ENCODE measurements at places on chromosomes 16 and 17.

DNA sequence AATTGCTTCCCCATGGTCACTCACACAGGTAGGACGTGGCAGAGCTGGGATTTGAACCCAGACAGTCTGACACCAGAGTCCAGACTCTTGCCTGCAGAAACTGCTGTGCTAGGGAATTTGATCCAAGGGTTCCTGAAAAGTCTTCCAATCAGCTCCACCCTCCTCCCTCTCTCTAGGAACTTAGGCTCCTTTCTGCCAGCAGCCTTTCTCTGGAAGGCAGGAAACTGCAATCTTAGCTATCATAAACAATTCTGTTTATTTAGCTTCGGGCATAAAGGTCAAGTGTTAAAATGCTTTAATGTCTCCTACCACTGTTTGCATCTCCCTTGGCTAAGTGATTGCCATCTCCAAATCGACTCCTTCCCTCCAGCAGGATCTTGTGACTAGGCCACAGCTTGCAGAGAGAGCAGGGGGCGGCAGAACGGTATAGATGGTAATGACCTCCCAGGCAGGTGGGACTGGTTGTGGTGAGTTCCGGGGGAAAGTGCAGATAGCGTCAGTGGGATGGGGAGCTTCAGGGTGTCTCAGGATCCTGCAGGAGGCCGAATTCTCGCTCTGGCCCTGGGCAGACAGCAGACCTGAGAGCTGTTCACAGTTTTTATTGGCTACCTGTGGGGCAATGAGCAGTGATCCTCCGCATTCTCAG lies 882.4 kb upstream of the EEF2KMT start:
- no peak for DNase-seq

- no peak for DNase-seq
Measured at GRCh38 chr16:66741169-66741900, 10.1 kb downstream of the DYNC1LI2 start.

GRCh38 chr16:22886927-22887326 lies 73.0 kb downstream of the HS3ST2 start:
- no peak for DNase-seq

GRCh38 chr17:71464241-71464640 lies 656.6 kb upstream of the SOX9 start:
- DNase-seq, result no peak

DNA sequence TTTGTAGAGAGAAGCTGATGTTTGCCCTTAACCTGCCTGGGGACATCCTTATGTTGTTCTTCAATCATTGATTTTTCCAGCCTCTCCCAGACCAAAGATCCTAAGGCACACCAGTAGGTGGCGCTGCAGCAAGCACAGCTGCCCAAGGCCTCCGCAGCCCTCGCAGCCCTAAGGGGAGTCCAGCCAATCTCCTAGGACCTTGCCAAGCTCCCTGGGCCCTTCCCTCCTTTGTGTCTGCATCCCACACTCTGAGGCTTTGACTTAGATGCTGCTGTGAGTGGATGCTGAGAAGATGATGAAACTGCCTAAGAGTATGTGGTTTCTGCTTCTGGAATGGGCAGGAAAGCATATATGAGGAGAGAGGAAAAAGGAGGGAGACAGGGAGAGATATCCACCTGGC lies 47.1 kb downstream of the SPACA3 start:
- peak; percentile 23 for DNase-seq

- DNase-seq, result no peak
Measured at GRCh38 chr17:3026125-3026855, 37.1 kb downstream of the OR1D5 start.

DNA sequence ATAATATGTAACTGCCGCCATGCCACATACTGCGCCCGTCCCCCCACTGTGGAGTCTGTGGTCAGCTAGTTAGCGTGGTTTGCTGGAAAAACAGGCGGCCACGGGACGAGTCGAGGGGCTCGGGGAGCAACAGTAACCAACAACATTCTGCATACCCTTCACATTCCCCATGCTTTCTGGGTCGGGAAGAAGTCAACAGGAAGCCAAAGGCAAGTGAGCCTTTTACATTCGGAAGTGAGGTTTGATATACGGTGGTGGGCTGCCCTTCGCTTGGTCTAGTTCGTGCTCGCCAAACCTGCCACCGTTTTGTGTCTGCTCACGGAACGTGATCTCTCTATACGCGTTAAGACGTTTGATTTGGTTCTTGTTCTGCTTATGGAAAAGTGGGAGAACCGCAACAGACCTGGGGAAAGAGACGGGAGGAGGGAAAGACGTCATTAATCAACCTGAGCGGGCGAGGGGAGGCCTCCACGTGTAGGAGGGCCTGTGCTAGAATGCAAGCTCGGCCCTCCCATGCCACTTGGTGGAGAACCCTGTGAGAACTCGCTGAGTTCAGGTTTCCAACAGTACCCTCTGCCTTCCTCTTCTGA lies 28.9 kb upstream of the CFAP20 start:
- no peak for DNase-seq

- no peak for DNase-seq
Measured at GRCh38 chr17:1620486-1620885, 8.1 kb downstream of the SLC43A2 start.

DNA sequence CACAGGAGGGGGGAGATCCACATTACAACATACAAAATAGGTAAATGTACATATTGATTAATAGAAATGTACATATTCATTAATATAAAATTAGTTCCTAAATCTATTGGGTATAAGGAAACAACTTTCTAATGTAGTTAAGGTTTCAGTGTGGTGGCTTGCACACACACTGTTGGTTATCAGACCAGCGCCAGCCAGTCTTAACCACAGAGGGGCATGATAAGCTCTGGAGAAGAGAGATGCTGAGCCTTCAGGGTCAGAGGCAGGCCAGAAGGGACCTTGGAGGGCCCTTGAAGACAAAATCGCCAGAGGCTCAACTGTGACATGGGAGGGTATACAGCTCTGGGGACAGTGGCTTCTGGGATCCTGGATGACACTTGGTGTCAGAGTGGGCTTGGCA lies 10.9 kb upstream of the ZFP90 start:
- DNase-seq, result no peak

- no peak for DNase-seq
Measured at GRCh38 chr16:11696266-11697012, 28.2 kb downstream of the SNN start.

DNA sequence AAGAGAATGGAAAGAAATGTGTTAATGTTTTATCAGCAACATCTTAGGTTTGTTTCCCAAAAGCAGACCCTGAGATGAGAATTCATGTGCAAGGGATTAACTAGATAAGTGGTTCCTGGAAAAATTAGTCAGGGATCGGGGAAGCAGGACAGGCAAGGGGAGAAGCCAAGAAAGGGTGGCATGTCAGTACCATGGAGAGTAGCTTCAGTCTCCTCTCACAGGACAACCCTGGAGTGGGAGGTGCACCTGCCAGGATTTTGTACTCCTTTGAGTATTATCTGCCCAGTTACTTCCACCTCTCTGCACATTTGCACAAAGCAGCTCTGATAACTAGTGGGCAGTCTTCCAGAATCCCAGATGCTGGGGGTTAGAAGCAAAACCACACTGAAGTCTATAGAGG lies 117.0 kb downstream of the RGS9 start:
- DNase-seq, result no peak

GRCh38 chr17:48426761-48427500 lies 3.1 kb downstream of the SKAP1 start:
- no peak for DNase-seq

Data from NCI-H1930 (cell line).